Epithelial cell of proximal tubule (primary cell): ENCODE measurements at places on chromosomes 4 and X. TPM values are rescaled to one million over a fixed set of nuclear protein-coding genes. Genes with fewer than 3 reads are reported as not detected.

DNA sequence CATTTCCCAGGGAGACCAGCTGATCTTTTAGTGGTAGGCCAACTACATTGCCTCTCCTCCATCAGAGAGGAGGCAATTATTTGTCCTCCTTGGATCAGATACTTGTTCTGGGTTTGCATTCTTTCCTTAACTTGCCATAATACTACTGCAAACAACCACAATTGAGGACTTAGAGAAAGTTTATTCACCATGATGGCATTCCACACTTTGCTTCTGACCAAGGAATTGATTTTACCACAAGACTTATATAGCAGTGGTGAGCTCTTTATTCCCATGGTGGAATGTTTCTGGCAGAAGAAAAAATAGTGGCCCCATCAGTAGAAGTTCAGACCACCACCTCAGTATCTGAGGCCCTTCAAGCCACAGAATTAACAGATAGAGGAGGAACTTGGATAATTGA, 123.9 kb upstream of the PPP3CA start:
- no peak for DNase-seq

DNA sequence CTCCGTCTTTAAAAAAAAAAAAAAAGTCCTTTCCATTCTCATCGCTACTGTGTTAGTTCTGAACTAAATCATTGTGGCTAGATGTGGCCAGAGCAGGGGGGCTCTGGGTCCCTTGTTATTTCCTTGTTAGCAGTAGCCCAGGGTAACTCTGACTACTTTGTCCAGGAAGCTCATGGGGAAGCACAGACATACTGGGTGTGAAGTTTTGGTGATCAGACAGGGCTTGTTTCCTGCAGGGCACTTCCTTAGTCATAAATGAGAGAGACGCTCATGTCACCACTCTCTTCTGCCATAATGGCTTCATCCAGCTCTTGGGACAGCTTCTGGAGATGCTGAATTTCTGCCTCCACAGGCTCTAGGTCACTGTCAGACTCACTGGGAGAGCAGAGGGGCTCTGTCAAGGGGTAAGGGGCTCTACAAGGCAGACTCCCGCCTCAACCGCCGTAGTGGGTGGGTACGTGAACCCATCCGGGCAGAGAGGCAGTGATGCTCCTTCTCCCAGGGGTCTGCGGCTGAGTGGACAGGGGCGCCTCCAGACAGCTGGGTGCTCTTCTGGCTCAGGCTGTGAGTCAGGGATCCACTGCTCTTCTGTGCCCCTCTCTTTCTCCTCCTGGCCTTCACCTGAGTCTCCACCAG, 12.9 kb downstream of the STIM2 start:
- no peak for DNase-seq

DNA sequence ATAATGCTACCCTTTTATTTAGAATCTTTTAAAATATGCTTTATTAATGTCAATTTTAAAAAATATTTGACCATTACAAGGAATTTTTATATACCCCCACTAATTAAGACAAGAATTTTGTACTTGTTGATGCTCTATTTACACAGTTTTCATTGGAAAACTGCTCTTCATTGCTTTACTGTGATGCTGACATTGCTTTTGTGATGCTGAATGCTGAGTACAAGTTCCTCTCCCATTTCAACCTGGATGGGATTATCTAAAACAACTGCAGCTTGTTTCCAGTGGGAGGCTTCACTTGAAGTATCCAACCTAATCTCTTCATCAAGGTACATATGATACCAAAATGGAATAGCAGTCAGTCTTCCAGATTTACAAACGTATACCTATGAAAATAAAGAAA, 21.2 kb downstream of the TMEM184C start:
- no peak for DNase-seq

DNA sequence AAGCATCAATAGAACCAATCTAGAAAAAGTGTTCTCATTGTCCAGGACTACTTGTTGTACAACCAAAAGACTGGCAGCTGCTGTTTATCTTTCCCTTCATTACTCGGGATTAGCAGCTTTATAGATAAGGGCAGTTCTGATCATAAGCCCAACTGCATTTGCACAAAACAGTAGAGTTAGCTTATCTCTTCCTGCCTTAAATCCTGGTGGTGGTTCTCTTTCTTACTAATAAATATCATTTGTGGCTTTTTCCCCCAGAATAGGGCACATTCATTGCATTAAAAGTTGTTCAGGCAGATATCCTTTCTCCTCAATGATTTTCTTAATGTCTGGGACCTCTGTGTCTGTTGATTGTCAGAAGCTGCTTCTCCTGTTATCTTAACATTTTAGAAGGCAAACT, 20.2 kb upstream of the RRAGB start:
- no peak for DNase-seq

GRCh38 chrX:71493111-71493613, 39.7 kb upstream of the OGT start:
- DNase-seq: no peak

GRCh38 chr4:122798101-122798500, 28.5 kb upstream of the FGF2 start:
- DNase-seq: no peak

GRCh38 chr4:8192748-8193738, 6.0 kb upstream of the SH3TC1 start:
- no peak for DNase-seq

- DNase-seq: no peak
Observed at GRCh38 chr4:41882625-41883347, 52.4 kb upstream of the TMEM33 start.

DNA sequence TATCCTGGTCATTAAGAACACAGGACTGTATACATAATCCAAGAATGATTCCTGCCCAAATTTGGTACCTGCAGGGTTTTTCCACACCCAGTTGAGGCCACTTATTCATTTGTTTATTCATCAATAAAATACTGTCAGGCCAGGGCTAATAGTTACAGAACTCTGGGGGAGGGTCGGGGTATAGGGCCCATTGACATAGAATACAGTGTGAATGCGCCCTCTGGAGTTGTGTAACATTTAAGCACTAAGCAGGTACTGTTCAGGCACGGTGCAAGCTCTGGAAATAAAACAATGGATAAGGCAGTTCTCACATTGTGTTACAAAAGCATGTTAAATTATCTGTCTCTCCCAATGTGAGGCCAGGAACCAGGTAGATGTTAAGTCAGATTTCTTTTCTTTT, 30.8 kb upstream of the LRBA start:
- no peak for DNase-seq

DNA sequence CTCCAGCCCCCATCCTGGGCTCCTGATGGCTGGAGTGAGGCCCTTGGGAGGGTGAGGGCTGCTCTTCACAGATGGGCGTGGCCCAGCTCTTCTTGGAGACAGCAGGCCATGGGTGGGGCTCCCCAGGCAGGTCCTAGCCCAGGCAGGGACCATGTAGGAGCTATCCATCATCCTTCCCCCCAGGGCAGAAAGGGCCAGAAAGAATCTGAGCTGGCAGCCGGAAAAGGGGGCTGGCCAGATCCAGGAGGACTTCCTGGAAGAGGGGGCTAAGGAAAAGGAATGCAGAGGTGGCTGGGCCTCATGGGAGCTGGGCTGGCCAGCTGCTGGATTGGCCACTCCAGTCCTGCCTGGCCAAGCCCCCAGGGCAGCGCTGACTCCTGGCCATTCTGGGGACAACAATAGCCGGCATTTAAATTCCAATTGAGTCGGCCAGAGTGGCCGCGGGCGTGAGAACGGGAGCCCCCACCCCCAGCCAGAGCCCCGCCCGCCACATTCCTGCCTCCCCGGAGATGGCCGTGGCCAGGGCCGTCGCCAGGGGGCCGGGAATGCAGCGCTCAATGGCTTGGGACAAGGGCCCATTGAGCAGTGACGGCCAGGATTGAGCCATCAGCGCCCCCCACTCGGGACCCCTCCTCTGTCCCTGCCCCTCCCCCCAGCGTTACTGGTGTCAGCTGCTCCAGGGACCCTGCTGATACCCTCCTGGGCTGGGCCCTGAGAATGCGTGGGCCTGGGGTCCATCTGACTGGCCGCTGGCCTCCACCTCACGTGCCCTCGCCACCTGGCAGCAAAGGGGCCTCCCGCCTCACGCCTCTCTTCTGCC, 15.1 kb upstream of the FGFR3 start:
- DNase-seq: no peak

DNA sequence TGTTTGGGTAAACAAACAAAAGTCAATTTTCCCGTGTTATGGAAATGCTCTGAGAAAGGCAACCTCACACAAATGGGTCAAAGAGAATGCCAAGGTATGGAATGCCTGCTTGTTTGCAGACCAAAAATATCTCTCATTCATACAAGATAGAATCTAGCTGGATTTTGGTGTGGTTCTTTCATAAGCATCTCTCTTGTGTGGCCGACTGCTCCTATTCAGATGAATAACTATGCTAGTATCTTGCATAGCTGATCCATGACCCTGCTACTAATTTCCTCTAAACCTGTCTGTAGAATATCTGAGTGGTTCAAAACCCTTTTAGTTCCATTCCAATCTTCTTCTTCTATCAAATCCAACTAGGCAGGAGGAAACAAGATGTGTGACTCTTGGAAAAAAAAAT, 28.2 kb upstream of the SORBS2 start:
- no peak for DNase-seq

DNA sequence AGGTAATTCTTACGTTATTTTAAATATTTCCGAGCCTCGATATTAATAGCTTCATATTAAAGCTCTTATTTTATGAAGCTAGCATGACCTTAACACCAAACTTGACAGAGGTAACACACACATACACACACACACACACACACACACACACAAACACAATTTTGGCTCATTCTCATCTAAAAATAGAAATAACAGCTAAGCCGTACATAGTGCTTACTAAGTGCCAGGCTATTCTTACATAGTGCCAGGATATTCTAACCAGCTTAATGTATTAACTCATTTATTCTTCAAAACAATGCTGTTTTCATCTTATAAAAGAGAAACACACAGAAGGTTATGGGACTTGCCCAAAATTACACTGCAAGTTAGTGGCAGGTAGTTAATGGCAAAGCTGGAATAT, 87.0 kb upstream of the BLTP1 start:
- DNase-seq: no peak

DNA sequence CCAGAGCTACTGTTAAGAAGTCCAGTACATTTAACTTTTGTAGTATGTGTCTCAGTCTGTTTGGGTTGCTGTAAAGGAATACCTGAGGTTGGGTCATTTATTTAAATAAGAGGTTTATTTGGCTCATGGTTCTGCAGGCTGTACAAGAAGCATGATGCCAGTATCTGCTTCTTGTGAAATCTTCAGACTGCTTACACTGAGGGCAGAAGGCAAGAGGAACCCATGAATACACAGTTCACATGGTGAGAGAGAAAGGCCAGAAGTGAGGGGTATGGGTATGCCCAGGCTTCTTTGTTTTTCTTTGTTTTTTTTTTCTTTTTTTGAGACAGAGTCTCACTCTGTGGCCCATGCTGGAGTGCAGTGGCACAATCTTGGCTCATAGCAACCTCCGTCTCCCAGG, 6.0 kb upstream of the CISD2 start:
- DNase-seq: no peak

DNA sequence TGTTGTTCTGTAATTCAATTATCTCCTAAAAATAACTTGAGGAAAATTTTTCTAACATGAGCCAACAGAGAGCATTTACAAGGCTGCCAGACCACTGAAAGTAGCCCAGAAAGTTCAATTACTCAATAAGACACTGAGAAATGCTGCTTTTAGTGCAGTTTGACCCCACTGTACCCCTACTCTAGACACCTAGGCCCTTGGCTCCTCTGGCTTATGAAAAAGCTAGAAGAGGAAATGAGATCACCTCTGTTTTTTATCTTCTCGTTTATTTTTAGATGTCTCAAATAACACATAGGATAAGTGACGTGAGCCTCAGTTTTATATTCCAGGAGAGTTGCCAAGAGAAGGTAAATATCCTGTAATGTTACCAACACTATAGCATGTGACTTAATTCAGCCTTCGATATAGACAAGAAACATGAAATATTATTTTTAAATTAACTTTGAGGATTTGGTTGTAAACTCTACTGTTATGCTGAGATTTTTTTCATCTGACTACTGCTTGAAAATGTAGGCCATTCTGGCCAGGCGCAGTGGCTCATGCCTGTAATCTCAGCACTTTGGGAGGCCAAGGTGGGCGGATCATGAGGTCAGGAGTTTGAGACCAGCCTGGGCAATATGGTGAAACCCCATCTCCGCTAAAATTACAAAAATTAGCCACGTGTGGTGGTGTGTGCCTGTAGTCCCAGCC, 24.4 kb downstream of the TNIP3 start:
- no peak for DNase-seq

GRCh38 chrX:30301963-30302362, 7.2 kb downstream of the NR0B1 start:
- DNase-seq: no peak

DNA sequence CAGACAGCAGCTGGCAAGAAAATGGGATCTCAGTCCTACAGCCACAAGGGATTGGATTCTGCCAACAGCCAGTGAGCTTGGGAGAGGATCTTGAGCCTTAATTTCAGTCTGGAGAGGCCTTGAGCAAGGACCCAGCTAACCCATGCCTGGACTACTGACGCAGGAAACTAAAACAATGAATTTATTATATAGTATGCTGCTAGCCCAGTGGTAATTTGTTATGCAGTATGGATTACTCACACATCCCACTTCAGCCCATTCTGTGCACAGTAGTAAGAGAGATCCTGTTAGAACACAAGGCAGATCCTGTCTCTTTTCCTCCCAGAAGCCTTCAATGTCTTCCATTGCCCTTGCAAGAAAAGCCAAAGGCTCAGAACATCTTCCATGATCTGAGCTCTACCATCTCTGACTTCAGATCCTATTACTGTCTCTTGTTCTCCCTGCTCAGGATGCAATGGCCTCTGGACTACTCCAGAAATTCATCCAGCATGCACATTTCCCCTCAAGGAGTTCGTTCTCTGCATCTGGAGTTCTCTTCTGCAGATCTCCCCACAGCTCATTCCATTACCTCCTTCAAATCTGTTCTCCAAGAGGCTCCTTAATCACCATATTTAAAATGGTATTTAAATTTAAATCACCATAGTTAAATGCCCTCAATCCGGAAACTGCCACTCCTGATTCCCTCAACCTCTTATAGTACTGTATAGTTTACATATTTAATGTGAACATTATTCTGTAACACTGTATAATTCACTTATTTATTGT, 27.6 kb downstream of the SMIM20 start:
- DNase-seq: no peak

- no peak for DNase-seq
Observed at GRCh38 chrX:74246524-74246923, 57.5 kb upstream of the ZCCHC13 start.

- DNase-seq: no peak
Observed at GRCh38 chrX:129540722-129541184, 694 bp downstream of the OCRL start.

Gene PDE6B
- 4.1 and 5.7 TPM in 2 replicates for total RNA-seq

Gene FGB
- 2.9 and 54.3 TPM in 2 replicates for total RNA-seq

Gene GABRG1
- not detected in 2 replicates for total RNA-seq

Gene SNCA
- 2.4 and 6.6 TPM in 2 replicates for total RNA-seq

Gene ARSJ
- total RNA-seq: 28.5 and 31.9 TPM in 2 replicates

Gene MAB21L2
- 0.17 and 0.43 TPM in 2 replicates for total RNA-seq

Gene NWD2
- total RNA-seq: not detected in 2 replicates

Gene SLC49A3
- total RNA-seq: 2.9 and 4.1 TPM in 2 replicates

Gene AFP
- 0.22 and 2.2 TPM in 2 replicates for total RNA-seq

Gene RHOXF2B
- not detected in 2 replicates for total RNA-seq

Gene SMIM31
- total RNA-seq: not detected in 2 replicates

Gene PDCL2
- not detected in 2 replicates for total RNA-seq

Gene IL3RA
- not detected in 2 replicates for total RNA-seq

Gene XAGE2
- not detected in 2 replicates for total RNA-seq

Gene PLK4
- 27.9 and 29.0 TPM in 2 replicates for total RNA-seq

Gene GLRA3
- not detected in 2 replicates for total RNA-seq

Gene CENPI
- total RNA-seq: 20.4 and 27.9 TPM in 2 replicates
